ENCODE measurements at places on chromosomes 3 and 15.

DNA sequence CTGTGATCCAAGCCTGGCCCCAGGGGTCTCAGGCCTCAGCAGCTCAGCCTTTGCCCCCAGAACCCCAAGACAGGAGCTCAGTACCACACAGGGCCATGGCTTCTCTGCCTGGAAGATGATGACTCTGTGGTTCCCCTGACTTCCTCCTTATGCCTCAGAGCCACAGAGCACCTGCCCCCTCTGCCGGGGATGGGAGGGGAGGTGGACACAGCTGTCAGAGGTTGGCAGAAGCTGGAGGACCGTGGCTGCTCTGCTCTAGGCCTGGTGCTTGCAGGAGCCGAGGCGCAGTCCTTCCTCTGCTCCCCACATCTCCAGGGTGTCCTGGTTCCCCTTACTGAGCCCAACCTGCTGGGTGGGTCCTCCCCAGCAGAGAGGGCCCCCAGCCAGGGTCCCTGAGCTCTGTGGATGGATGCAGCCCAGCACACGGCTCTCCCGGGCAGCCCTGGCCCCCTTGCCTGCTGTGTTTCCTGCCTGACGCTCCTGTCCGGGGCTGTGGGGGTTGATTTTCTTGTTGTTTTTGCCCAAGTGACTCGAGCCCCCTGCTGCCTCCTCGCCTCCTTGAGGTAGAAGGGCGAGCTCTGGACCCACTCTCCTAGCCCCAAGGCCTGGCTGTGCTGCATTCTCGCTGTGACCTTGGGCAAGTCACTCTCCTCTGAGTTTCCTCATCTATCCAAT is 36.6 kb downstream of the PSTPIP1 start:
- no peak for DNase-seq

DNA sequence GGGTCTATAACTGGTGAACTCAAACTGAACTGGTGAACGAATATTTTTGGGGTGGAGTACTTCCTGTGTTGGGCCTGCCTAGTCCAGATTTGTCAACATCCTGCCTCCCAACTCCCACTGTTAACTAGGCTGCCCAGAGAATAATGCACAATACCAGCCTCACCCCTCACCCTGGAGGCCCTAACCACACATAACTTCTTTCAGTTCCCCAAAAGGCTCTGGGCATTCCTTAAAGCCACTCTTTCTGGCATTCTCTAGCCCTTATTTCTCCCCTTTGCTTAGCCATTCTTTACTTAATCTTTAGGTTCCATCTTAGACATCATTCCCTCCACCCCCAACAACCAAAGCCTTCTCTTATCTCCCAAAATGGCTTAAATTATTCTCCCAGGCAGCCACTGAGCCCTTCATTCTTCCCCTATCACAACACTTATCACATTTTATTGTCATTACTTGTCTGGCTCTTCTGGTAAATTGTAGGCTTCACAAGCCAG is 9.1 kb upstream of the SEC11A start:
- no peak for DNase-seq

DNA sequence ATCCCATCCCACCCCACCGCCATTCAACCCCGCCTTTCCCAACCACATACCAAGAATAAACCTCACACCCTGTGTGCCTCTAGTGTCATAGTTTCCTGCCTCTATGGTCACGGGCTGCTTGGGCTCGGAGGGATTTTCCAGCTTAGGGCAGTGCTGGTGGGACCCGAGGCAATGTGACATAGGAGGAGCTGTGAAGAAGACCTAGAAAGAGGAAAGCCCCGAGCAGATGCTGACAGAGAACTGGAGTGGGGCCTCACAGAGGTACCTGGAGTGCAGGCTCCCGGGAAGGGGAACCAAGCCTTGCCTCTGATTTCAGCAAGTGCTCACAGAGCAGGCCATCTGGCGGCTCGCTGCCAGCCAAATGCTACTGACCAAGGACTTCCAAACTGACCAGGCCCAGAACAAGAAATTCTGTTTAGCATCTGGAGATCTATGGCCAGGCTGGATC is 27.5 kb downstream of the BHLHE40 start:
- DNase-seq: no peak

GRCh38 chr3:45319996-45320305 is 68.4 kb upstream of the LARS2 start:
- no peak for DNase-seq

- DNase-seq: no peak
Measured at GRCh38 chr3:113118336-113118735, 93.0 kb upstream of the BOC start.

DNA sequence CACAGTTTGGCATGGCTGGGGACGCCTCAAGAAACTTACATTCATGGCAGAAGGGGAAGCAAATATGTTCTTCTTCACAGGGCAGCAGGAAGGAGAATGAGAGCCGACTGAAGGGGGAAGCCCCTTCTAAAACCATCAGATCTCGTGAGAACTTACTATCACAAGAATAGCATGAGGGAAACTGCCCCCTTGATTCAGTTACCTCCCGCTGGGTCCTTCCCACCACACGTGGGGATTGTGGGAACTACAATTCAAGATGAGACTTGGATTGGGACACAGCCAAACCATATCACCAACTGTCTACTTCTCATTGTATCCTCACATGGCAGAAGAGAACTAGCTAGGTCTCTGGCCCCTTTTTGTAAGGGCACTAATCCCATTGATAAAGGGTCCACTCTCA is 30.5 kb downstream of the CCDC32 start:
- no peak for DNase-seq

DNA sequence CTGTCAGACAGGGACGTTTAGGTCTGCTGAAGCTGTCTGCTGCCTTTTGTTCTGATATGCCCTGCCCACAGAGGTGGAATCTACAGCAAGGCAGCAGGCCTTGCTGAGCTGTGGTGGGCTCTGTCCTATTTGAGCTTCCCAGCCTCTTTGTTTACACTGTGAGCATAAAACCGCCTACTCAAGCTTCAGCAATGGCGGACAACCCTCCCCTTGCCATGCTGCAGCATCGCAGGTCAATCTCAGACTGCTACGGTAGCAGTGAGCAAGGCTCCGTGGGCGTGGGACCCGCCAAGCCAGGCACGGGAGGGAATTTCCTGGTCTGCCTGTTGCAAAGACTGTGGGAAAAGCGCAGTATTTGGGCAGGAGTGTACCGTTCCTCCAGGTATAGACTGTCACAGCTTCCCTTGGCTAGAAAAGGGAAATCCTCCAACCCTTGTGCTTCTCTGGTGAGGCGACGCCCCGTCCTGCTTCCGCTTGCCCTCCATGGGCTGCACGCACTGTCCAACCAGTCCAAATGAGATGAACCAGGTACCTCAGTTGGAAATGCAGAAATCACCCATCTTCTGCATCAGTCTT is 71.4 kb downstream of the SPSB4 start:
- DNase-seq: no peak

DNA sequence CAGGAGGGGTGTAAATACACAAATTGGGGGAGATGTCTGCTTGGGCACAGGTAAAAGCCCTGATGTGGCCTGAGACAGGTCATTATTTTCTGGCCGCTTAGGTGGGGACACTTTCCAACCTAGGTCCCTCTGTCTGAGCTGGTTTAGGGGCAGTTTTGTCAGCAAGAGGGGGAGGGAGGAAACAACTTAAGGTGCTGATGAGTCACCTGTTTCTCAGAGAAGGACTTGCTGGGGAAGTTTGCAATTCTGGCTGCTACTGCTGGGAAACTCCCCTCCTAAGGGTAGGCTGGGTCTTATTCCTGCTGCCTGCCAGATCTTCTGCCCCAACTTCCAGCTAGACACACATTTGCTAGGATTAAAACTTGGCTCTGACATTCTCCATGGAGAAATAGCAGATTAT is 4.8 kb upstream of the RHOV start:
- DNase-seq: no peak

- DNase-seq: no peak
Measured at GRCh38 chr3:46186471-46187340, 21.4 kb downstream of the CCR1 start.

GRCh38 chr15:82174471-82175235 is 87.9 kb downstream of the EFL1 start:
- DNase-seq: no peak

- no peak for DNase-seq
Measured at GRCh38 chr15:70376031-70376928, 278.6 kb upstream of the TLE3 start.

- no peak for DNase-seq
Measured at GRCh38 chr3:8548502-8549275, 47.1 kb downstream of the LMCD1 start.

DNA sequence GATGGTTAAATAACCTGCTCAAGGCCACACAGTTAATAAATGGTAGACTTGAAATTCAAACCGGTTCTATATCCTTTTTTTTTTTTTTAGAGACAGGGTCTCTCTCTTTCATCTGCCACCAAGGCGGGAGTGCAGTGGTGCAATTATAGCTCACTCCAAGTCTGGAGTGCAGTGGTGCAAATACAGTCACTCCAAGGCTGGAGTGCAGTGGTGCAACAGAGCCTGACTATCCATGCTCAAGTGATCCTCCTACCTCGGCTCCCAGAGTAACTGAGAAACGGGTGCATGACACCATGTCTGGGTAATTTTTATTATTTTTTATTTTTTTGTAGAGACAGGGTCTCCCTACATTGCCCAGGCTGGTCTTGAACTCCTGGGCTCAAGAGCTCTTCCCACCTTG is 23.4 kb downstream of the DPP8 start:
- no peak for DNase-seq

DNA sequence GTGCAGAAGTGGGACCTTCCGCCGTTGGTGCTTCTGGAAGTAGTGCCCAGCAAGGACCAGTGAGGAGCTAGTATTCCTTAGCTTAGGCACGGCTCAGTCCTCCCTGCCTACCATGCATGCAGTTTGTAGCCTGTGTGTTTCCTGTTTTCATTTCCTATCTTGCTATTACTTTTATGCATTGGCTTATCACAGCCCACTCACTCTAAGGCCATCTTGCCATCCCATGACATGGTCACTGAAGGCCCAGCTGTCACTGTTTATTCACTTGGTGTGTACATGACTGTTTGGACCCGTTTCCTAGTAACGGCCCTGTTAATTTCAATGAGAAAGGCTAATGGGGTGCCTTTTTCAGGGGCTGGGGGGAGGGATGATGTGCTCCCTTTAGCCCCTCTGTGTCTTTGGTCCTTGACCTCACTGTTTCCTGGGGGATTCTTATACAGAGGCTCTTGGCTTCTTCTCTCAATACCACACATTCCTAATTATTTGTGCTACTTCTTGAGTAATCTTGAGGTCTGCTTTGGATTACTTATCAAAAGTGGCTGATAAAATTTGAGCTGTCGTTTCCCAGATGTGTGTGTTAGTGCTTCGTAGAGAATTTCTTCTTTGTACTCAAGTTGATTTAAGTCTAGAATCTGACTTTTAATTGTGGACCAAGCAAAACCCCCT is 24.5 kb upstream of the TRAK1 start:
- DNase-seq: no peak

DNA sequence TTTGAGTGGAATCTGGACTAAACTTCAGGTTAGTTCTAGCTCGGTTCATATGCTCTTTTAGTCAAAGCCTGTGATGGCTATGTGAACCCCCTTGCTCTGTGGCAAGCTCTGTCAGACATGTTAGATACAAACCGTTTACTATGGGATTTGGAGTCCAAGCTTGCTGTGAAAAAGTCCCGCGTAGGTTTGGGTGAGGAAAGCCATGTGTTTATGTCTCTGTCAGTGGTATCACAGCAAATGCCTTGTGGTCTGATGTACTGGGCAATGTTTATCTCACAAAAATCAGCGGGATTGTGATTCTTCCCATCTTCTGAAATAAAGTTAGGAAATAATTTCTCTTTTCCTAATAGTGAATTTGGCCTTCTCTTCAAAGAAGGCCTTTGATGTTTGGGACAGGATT is 5.0 kb downstream of the BOC start:
- no peak for DNase-seq

DNA sequence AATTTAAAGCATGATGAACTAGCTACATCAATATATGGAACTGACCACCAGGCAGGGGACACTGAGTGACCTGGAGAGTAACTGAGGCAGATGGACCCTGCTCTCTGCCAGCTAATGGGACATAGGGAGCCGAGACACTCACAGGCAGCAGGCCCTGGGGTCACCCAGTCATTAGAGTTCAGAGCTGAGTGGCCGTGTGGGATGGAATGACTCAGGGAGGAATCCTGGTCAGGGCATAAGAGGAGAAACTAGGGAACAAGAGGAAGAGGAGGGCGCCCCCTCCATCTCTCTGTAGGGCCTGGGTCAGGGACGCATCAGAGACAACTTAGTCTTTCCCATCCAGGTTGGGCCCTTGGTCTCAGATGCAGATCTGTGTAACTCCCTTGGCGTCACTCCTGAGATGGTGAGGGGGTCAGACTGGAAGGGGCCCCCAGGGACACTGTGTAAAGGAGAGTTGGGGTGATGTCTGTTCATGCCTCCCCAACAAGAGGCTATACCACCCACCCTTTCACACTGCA is 39.8 kb downstream of the CCDC12 start:
- DNase-seq: no peak

DNA sequence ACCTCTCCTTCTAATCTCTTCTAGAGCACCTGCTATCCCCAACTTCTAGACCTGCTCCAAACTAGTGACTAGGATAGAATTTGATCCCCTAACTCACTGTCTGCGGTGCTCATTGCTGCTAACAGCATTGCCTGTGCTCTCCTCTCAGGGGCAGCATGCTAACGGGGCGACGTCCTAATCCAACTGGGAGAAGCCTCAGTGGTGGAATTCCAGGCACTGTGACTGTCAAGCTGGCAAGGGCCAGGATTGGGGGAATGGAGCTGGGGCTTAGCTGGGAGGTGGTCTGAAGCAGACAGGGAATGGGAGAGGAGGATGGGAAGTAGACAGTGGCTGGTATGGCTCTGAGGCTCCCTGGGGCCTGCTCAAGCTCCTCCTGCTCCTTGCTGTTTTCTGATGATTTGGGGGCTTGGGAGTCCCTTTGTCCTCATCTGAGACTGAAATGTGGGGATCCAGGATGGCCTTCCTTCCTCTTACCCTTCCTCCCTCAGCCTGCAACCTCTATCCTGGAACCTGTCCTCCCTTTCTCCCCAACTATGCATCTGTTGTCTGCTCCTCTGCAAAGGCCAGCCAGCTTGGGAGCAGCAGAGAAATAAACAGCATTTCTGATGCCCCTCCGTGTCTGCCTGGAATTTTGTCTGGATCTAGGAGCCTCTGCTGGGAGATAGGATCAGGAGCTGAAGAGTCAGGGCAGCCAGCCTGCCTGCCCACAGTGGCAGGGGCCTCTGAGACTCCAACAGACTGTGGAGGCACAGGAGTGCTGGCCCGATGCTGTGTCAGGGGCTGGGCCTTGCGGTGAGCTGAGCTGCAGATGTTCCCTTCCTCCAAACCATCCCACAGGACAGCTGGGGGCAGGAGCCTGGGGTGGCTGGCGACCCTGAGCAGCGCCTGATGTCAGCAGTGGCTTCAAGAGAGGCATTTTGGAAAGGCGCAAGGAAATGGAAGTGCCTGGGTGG is 3.0 kb downstream of the ISLR start:
- no peak for DNase-seq

GRCh38 chr3:72761410-72761809 is 86.8 kb downstream of the SHQ1 start:
- DNase-seq: no peak

- DNase-seq: no peak
Measured at GRCh38 chr3:110909839-110910238, 161.8 kb upstream of the NECTIN3 start.

Data from AG04450 (cell line).